Central memory CD8-positive, alpha-beta T cell (primary cell): ENCODE measurements at places on chromosomes 12 and 14.

DNA sequence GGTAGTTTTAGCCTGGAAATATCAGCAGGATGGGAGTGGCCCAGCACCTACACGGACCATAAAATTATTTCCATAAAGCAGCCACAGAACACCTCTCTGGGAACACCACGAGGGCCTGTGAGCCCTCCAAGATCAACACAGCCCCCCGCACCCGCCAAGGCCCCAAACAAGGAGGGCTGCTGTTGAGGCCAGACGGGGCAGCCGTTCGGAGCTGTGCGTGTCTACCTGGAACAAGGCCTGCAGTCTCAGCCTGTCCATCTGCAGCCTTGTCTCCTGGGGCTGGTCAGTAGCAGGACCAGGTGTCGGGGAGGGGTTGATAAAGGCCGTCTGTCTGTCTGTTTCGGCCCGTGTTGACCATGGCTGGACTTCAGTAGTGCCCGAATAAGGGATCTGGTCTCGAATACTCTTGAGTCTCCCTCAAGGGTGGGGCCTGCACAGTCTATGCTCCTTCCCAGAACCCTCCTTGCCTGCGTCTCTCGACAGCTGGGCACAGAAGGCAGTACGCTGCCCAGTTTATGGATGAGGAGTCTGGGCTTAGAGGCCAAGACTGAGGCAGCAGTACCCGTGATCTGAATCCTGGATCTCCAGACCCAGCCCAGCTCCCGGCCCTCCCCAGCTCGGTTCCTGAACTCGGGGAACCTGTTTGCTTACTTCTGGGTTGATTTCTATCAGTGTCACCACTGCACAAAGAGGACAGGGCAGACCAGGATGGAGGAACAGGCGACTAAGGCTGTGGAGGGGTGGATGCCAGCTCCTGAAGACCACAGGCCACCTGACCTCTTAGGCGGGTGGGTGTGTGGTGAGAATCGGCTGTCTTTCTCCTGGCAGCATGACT lies 23.1 kb upstream of the DLK1 start:
- no peak for DNase-seq
- H3K4me3 ChIP-seq = no peak overlapping the region
- H3K36me3 ChIP-seq = no peaks in the 10 kb centered on the region

- peaks cover 33% of the 10 kb centered on the region for H3K27me3 ChIP-seq
- no peak overlapping the region for H3K27ac ChIP-seq
- no peak for DNase-seq
- H3K36me3 ChIP-seq = no peaks in the 10 kb centered on the region
- no peak overlapping the region for H3K4me3 ChIP-seq
Measured at GRCh38 chr12:65023485-65023884, 97.6 kb downstream of the WIF1 start.

DNA sequence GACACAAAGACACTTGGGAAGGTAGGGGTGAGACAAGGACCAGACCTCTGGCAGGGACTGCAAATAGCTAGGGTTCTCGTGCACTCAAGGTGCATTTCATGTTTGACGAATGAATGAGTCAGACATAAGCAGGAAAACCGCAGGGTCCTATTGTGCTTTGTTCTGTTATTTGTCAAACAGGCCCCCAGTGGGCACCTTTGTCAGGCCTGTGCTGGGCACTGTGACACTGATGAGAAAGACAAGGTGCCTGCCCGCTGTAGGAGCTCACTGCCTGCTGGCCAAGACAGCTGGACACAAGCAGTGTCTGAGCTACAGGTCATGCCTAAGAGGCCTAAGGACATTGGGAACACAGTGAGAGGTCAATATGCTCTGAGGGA lies 2.3 kb downstream of the OTUB2 start:
- peaks cover 13% of the 10 kb centered on the region for H3K27me3 ChIP-seq
- peaks cover 3% of the 10 kb centered on the region for H3K36me3 ChIP-seq
- no peak overlapping the region for H3K27ac ChIP-seq
- H3K4me3 ChIP-seq = peak overlapping the region; percentile 26
- DNase-seq = no peak

- no peak overlapping the region for H3K27ac ChIP-seq
- peaks cover 58% of the 10 kb centered on the region for H3K27me3 ChIP-seq
- no peaks in the 10 kb centered on the region for H3K4me1 ChIP-seq
- no peak overlapping the region for H3K4me3 ChIP-seq
- no peaks in the 10 kb centered on the region for H3K36me3 ChIP-seq
- no peak for DNase-seq
Measured at GRCh38 chr14:101471723-101472517, 89.4 kb upstream of the DIO3 start.

GRCh38 chr12:128266541-128267130 lies 334 bp upstream of the TMEM132C start:
- no peaks in the 10 kb centered on the region for H3K4me1 ChIP-seq
- H3K27ac ChIP-seq = no peak overlapping the region
- no peak overlapping the region for H3K4me3 ChIP-seq
- H3K36me3 ChIP-seq = no peaks in the 10 kb centered on the region
- DNase-seq = no peak

DNA sequence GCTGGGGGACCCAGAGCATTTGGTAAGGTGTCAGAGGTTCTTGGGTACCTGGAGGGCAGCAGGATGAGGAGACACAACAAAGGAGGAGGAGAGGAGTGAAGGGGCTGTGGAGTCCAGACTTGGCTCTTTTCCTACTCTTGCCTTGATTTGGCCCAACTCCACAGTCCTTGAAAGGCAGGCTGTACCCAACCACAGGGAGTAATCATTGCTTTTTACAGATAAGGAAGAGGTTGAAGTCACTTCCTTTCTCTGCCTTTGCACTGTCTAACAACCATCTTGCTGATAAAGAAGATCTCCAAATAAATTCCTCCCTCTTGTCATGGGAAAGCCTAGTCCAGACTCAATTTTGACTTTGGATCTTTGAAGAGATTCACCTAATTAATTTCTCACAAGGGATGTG lies 226.8 kb upstream of the HMGA2 start:
- no peaks in the 10 kb centered on the region for H3K4me1 ChIP-seq
- H3K27me3 ChIP-seq = peaks cover 28% of the 10 kb centered on the region
- no peak for DNase-seq

DNA sequence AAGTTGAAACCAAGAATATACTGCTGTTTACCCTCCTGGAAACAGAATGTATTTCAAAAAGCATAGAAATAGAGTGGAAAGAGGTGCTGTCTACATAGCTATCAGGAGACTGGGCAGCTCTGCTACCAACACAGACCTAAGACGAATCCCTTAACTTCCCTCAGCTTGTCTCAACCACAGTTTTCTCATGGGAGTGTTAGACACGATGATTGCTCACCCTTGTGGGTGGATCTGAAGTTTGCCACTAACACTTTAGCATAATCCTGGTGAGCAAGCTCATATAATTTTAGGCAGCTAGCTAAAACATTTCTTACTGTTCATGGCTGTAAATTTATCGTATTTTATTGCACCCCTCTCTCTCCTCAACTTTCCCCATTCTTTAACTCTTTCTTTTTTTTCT lies 38.5 kb downstream of the C12orf75 start:
- no peak overlapping the region for H3K27ac ChIP-seq
- H3K4me3 ChIP-seq = no peak overlapping the region
- H3K36me3 ChIP-seq = peaks cover 32% of the 10 kb centered on the region
- H3K27me3 ChIP-seq = no peaks in the 10 kb centered on the region

DNA sequence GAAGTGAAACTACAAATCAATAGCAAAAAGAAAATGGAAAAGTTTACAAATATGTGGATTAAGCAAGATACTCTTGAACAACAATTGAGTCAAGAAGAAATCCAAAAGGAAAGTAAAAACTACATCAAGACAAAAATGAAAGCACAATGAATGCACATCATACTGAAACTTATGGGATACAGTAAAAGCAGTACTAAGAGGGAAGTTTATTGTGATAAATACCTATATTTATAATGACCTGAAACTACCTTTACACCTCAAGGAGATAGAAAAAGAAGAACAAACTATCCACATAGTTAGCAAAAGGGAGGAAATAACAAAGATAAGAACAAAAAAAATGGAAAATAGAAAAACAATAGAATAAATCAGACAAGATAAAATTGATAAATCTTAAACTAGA lies 375.0 kb downstream of the TRHDE start:
- no peak for DNase-seq
- H3K4me3 ChIP-seq = no peak overlapping the region
- no peak overlapping the region for H3K27ac ChIP-seq
- H3K36me3 ChIP-seq = no peaks in the 10 kb centered on the region
- H3K27me3 ChIP-seq = no peaks in the 10 kb centered on the region

DNA sequence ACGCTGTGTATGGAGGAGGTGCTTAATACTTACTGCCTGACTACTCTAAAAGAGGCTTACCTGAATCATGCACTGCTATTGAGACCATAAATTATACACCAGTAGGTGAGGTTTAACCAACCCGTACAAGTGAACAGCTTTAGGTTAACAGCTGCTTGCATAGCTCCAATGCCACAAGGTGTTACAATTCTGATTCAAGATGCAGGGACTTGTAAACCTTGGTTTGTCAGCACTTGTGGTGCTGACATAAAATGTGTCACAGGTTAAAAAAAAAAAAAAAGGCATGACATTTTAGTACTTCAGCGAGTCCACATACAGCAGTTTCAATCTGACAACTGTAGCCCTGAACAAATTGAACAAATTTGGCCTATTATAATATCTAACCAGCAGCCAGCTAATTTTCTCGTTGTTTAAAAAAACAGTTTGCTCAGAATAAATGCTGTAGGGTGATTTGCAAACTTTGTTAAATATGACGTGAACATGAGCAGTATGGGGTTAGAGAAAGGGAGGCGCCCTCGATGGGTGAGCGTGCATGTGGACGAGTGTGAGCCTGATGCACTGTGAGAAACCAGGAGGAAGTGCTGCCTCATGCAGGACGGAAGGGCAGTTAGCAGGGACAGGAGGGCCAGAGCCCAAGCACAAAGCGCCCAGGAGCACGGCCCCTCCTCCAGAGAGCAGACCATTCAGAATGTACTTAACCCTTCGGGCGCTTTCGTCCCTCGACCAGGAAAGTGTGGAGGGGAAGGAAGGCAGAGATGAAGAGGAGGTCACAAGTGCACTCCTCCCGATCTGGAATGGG lies 44.7 kb downstream of the TCHP start:
- no peak overlapping the region for H3K4me3 ChIP-seq
- no peaks in the 10 kb centered on the region for H3K27me3 ChIP-seq
- H3K4me1 ChIP-seq = peaks cover 31% of the 10 kb centered on the region
- H3K27ac ChIP-seq = peak overlapping the region; percentile 83
- DNase-seq = no peak
- H3K36me3 ChIP-seq = peaks cover 42% of the 10 kb centered on the region

DNA sequence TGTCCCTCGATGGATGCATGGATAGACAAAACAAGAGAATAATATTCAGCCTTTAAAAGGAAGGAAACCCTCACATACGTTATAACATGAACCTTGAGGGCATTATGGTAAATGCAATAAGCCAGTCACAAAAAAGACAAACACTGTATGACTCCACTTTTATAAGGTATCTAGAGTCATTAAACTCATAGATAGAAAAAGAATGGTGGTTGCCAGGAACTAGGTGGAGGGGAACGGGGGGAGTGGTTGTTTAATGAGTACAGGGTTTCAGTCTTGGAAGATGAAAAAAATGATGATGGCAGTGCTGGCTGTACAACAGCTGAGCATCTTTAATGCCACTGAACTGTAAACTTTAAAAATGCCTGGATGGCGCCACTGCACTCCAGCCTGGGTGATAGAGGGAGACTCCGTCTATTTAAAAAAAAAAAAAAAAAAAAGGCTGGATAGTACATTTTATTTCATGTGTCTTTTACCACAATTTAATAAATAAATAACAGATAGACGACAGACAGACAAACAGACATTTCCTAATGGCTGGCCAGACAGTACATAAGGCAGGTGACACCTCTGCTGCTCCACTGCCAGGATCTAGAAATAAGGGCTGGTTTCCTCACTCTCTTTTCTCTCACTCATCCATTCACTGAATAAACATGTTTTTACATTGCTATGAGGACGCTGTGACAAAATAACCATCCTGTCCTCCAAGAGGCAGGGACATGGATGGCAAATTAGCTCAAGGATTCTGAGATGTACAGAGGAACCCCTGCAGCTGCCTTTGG lies 118.8 kb downstream of the FOXN3 start:
- no peaks in the 10 kb centered on the region for H3K27me3 ChIP-seq
- H3K4me1 ChIP-seq = peaks cover 39% of the 10 kb centered on the region
- H3K27ac ChIP-seq = no peak overlapping the region
- DNase-seq = no peak
- H3K36me3 ChIP-seq = peaks cover 9% of the 10 kb centered on the region

DNA sequence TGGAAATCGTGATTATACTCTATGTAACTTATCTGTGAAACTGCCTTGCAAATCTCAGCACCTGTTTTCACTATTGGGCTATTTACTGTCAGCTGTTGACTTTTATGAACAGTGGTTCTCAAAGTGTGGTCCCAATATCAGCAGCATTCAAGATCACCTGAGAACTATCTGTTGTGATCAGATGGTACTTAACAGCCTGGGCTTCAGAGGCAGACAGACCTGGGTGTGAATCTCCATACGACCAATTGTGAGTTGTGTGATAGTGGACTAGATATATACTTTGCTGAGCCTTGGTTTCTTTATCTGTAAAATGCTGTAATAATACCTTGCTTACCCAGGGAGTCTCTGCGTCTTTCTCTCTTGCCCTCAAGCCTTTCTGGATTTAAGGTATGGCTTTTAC lies 105.1 kb downstream of the ERGIC2 start:
- no peak overlapping the region for H3K4me3 ChIP-seq
- no peaks in the 10 kb centered on the region for H3K27me3 ChIP-seq
- no peaks in the 10 kb centered on the region for H3K4me1 ChIP-seq
- no peak for DNase-seq
- no peak overlapping the region for H3K27ac ChIP-seq
- peaks cover 2% of the 10 kb centered on the region for H3K36me3 ChIP-seq
